Placental epithelial cell (primary cell): ENCODE measurements at places on chromosomes 5 and 9. TPM values are rescaled to one million over a fixed set of nuclear protein-coding genes. Genes with fewer than 3 reads are reported as not detected.

Gene SPAAR
- total RNA-seq: not detected in 2 replicates

Gene ACTL7A
- total RNA-seq: not detected in 2 replicates

Gene SPATA31E1
- not detected in 2 replicates for total RNA-seq

Gene NTRK2
- total RNA-seq: 0.87 and 7.9 TPM in 2 replicates

Gene PPIC
- 44.5 and 49.1 TPM in 2 replicates for total RNA-seq

Gene DPYSL3
- 89.5 and 142 TPM in 2 replicates for total RNA-seq

Gene ZCCHC10
- total RNA-seq: 17.0 and 23.2 TPM in 2 replicates

Gene TMEM252
- not detected in 2 replicates for total RNA-seq

Gene F12
- 3.0 and 7.9 TPM in 2 replicates for total RNA-seq

Gene MIGA2
- 23.6 and 30.3 TPM in 2 replicates for total RNA-seq

Gene PCDHGB2
- 0.33 and 2.4 TPM in 2 replicates for total RNA-seq

Gene GARIN3
- not detected in 2 replicates for total RNA-seq

Gene FAM153A
- total RNA-seq: not detected in 2 replicates

Gene STPG3
- total RNA-seq: not detected in 2 replicates

Gene CCL27
- total RNA-seq: not detected in 2 replicates

Gene MAPK9
- 23.9 and 28.8 TPM in 2 replicates for total RNA-seq

Gene PTGER4
- 0.39 TPM in 1 of 2 replicates, not detected in the other for total RNA-seq

Gene HINT2
- 10.6 and 15.7 TPM in 2 replicates for total RNA-seq

Gene GDNF
- total RNA-seq: under 0.01 and 1.2 TPM in 2 replicates

Gene CENPK
- total RNA-seq: 10.6 TPM in 2 replicates

Gene C9orf153
- under 0.01 TPM in 1 of 2 replicates, not detected in the other for total RNA-seq

Gene PLPP7
- total RNA-seq: under 0.01 TPM in 1 of 2 replicates, not detected in the other

Gene SMIM32
- total RNA-seq: not detected in 2 replicates

Gene LAMC3
- total RNA-seq: under 0.01 and 0.39 TPM in 2 replicates

Gene ASPN
- total RNA-seq: not detected in 2 replicates

Gene ARSI
- total RNA-seq: 9.4 and 12.5 TPM in 2 replicates

Gene PPP3R2
- total RNA-seq: not detected in 2 replicates

Gene SUB1
- total RNA-seq: 45.9 and 124 TPM in 2 replicates

Gene SLC25A2
- 0.22 and 0.39 TPM in 2 replicates for total RNA-seq

Gene P4HA2
- total RNA-seq: 406 and 419 TPM in 2 replicates

Gene SPATA9
- 0.22 and 2.0 TPM in 2 replicates for total RNA-seq

Gene TLE1
- total RNA-seq: 117 and 140 TPM in 2 replicates

Gene SURF4
- total RNA-seq: 255 and 467 TPM in 2 replicates

Gene CDH9
- not detected in 2 replicates for total RNA-seq
